ENCODE measurements at places on chromosomes 5 and 9.

DNA sequence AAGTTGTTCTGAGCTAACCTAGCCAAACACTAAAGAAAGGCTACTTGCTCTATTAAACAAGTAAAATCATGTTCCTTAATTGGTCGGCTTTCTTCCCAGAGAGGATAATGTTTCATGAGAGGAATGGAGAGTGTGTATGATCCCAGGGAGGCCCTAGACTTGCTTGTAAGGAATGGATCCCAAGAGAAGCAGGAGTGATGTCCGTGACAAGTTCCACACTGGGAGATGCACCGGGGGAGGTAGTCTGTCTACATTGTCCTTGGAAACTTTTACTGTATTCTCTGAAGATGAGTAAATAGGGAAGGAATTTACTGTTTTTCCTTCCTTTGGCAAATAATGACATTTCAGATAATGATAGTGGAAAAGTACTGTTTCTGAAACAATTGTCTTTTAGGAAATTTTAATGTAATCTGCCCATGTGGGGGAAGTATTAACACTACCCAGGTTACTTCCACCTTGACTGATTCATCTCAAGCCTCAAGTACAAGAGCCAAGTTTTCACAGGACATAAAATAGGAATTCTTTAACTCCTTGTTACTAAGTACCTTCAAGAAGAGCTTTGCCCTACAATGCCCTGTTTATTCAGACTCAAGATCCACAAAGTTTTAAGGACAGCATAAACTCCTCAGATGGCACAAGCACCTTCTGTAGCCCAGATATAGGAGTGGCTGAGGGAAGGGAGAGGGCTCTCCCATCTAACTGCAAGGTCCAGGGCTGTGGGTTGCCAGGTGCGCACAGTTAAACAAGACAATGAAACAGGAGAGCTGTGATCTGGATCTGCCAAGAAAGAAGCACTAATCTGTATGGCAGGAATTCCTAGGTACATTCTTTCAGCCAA, 152.1 kb downstream of the GNA14 start:
- DNase-seq, result no peak

- no peak for DNase-seq
Observed at GRCh38 chr5:83549674-83550073, 78.1 kb downstream of the VCAN start.

- DNase-seq, result peak; percentile 68
Observed at GRCh38 chr5:132427281-132428146, 58.0 kb downstream of the SLC22A5 start.

DNA sequence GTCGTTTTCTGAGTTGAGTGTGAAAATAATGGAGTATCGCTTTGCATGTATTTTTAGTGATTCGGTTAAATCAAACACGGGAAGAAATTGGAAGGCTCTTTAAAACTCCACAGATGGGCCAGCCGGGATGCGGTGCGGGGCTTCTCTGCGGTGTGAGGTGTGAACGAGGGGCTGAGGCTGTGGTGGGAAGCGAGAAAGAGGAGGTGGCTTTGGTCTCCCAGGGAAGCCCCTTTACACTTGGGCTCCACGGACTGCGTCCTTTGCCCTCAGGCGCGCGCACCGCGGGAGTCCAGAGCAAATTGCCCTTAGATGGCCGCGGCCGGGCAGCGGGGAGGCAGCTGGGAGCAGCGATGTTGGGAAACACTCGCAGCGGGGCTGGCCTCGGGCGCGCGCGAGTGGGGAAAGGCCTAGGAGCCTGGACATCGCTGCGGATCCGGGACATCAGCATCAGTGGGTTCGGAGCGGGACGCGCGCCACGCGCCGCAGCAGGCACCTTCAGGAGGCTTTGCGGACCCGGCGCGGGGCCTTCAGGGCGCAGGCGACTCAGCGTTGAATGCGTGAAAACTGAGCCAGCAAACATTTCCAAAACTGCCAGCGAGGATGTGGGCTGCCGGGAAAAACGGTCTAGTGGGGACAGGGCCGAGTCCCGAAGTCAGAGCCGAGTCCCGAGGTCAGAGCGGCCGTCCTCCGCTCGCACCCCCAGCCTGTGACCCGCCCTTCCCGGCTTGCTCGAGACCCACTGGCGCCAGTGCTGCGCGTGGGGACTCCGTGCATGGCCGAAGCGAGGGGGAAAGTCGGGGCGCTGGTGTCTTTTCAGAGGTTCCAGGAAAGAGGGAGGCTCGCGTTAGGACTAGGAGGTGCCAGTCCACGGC, 6.5 kb downstream of the IRX1 start:
- DNase-seq, result no peak

DNA sequence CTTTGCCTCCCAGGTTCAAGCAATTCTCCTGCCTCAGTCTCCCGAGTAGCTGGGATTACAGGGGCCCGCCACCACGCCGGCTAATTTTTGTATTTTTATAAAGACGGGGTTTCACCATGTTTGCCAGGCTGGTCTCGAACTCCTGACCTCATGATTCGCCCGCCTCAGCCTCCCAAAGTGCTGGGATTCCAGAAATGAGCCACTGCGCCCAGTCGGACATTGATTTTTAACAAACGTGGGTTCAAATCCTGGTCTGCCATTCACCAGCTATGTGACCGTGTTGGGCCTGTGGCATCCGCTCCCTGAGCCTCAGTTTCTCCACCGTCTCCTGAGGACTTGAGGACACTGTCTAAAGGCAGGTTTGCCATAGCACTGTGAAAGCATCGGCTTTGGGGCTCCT, 41.8 kb upstream of the NEK6 start:
- no peak for DNase-seq

DNA sequence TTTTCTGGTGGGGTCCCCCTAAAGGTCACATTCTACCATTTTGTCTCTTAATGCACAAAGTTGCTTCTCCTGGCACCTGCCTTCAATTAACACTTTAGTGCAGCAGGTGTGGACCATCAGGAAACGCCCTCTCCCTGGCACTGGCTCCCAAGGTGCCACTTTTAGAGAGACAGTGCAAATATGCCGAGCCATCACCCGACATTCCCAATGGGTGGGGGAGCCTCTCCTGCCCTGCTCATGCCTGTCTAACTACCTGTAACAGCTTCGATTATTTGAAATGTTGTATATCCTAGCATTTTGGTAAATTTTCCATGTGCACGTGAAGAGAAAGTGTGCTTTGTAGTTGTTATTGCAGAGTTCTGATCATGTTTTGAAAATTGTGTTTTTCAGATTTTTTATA, 13.2 kb upstream of the LRRC14B start:
- DNase-seq, result no peak

DNA sequence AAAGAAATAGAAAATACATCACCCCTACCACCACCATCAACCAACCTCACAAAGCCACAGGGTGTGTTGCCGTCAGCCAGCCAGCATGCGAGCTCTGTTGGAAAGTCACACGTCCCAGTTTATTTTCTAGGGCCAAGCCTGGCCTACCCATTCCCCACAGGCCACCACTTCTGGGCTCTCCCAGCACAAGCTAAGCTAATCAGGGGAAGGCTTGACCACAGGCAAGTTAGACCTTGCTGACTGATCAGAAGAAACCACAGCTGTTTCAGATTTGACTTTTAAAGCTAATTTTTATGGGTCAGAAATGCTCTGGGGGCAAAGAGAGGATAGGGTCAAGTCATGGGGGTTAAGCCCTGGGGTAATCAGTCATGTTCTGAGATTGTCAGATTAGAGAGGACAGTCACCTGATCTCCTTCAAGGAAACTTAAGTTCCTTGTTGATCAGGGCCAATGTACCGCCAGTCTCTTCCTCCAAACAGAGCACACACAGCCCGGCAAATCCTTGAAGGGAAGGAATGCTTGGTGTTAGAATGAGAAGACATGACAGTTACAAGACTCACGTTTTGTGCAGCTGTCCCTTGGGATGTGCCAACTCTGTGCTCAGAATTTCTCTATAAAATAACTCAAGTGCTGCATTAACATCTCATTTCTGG, 7.6 kb downstream of the SHB start:
- no peak for DNase-seq

- no peak for DNase-seq
Observed at GRCh38 chr5:81192373-81192750, 40.8 kb upstream of the CKMT2 start.

- DNase-seq, result no peak
Observed at GRCh38 chr5:37786862-37787519, 52.9 kb downstream of the GDNF start.

DNA sequence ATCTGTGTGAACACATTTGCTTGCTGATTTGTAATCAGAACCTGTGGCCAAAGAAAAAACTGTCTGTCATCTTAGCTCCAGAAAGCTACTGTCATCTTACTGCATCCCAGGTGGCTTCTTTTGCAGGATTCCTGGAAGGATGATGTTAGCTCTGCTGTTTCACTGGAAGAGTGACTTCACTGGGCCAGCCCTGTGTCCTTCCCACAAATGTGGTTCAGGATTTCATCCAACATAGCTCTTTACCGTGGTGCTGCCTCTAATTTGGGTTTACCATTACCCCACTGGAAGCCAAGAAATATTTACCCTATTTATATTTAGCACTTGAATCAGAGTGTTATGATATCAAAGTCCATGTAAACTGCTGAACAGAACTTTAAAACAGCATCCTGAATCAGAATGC, 501.0 kb downstream of the GADD45G start:
- no peak for DNase-seq

- no peak for DNase-seq
Observed at GRCh38 chr5:179558932-179559283, 8.6 kb downstream of the RUFY1 start.

- no peak for DNase-seq
Observed at GRCh38 chr5:31866166-31866565, 227.2 kb downstream of the PDZD2 start.

DNA sequence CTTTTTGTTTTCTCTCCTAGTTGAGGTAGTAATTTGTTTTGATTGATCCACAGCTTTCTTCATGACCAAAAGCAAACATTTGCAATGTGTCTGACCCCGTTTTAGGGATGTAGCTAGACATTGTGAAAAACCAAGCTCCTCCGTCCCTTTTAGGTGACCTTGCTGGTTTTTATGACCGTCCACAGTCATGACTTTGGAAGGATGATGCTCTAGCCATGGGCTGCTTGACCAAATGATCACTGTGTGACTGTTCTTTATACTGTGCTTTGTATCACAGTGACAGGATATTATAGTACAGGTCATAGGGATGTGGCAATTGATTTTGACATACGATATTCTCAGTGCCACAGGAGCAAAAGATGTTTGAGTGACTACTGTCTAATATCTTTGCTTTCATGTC, 54.4 kb downstream of the KCNN2 start:
- no peak for DNase-seq

DNA sequence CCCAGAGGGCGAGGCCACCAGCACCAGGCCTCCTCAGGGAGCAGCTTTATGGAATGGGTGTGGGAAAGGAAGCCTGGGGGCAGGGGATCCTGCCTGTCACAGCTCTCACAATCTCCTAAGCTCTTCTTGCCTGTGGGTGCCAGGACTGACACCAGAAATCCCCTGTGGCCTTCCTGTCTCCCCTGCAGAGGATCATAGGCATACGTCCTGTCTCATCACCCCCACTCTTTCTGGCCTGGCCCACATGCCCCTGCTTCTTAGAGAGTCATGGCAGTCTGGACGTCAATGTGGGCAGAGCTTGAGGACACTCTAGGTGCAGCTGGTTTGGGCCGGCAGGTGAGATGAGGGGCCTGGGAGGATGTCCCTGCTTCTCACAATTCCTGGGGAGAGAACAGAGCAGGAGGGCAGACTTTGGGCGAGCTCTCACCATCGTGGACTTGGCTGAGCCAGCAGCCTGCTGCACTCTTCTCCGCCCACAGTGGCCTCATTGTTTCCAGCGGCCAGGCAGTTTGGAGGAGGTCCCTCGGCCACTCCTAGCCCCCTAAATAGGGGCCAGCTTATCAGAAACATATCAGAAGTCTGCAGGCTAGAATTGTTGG, 67.3 kb upstream of the ZFR start:
- DNase-seq, result no peak

- DNase-seq, result no peak
Observed at GRCh38 chr9:108612513-108612912, 243.3 kb downstream of the ACTL7B start.

DNA sequence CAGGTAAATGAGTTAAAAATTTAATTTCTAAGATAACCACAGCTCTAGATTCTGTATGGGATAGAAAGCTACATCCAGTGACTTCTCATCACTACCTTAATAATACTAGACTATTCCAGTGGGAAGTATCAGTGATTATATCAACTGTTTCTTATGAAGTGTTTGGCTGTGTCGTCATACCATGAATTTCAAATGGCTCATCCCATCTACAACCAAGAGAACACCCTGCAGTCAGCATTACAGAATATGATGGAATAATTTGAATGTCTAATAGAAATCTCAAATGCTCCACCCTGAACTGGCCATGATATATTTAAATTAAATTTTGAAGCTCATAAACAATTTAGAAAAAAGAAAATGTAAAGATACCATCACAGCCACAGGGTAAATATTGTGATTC, 245.0 kb downstream of the ADAMTSL1 start:
- DNase-seq, result no peak

DNA sequence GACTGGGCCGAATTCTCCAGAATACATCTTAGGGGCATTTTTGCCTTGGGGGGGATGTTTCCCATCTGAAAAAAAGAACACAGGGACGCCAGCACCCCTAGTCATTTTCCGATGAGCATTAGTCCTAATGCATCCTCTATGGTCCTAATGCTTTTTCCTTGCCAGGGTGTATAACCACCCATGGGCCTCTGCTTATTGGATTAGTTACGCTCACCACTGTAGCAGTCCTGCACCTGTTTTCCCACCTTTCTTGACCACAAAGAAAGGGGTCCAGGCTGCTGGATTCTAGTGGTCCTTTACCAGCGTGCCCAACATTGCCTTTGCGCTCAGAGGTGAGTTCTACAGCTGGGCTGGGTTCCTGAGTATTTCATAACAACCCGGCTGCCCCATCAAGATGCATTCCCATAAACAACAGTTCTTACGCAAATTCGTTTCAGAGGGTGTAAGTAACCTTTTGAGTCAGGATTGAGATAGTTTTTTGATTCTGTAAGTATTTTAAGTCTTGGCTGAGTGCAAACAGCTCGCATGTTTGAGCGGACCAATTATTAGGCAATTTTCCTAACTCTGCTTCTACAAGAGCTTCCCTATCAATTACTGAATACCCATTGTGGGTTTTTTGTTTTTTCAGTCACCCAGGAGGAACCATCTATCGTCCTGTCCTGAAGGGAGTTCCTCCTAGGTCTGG, 135.1 kb downstream of the DROSHA start:
- DNase-seq, result no peak

DNA sequence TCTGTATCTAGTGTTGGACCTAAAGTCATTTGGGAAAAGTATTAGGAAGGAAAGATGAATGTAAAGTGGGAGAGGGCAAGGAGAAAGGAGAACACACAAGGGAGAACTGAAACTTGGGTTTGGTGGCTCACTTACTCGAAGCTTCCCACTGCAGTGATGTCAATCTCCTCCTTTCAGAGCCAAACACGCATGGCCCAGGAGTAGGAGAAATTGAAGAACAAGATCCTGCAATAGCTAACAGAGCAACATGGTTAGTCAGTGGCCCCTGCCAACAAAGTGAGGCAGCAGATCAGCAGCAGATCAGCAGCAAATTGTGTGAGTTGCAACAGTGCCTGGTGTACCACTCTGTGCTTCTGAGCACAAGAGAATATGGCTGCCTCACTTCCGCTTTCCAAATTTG, 366.4 kb downstream of the PSAT1 start:
- no peak for DNase-seq

- DNase-seq, result no peak
Observed at GRCh38 chr9:35515766-35516165, 25.9 kb downstream of the RUSC2 start.

GRCh38 chr5:129629575-129629974, 118.3 kb upstream of the MINAR2 start:
- DNase-seq, result no peak
